Hypothalamus (tissue), 51 donors: ENCODE measurements at places on chromosomes 2 and 18.

DNA sequence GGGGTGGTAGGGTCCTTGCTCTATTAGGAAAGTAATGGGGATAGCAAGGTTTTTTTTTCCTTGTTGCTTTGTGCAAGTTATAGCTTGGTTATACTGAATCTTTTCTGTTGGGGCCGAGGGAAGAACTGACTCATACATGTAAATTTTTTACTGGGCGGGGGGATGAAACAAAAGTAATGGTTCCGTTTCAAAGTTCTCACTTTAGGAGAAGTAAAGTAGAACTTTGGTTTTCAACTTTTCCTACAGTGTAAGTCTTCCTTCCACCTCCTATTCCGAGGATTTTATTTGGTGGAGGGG, 1.1 kb downstream of the AFTPH start:
- DNase-seq: no peak

- DNase-seq: no peak
These were observed 43.1 kb downstream of the INPP4A start for GRCh38 chr2:98487806-98488189.

- DNase-seq: no peak
These were observed 111.5 kb downstream of the MEP1B start for GRCh38 chr18:32301361-32301760.

DNA sequence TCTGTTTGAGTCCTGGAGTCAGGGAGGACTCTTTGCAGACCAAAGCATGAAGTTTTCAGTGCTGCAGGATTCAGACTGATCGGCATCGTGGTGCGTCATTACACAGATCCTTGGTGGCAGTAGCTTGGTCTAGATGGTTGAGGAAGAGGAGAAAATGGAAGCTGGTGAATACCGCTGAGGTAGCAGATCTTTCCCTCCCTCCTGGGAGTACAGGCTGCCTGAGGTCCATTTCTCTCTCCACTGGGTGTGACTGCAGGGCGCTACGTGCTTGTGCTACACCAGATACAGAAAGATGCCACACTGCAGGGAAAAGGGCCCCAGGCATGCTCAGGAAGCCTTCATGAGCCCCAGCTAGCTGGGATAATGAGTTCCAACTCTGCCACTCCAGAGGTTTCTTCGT, 3.3 kb upstream of the CNDP1 start:
- DNase-seq: no peak

GRCh38 chr18:75071484-75071785, 137.5 kb downstream of the PTGR3 start:
- no peak for DNase-seq

DNA sequence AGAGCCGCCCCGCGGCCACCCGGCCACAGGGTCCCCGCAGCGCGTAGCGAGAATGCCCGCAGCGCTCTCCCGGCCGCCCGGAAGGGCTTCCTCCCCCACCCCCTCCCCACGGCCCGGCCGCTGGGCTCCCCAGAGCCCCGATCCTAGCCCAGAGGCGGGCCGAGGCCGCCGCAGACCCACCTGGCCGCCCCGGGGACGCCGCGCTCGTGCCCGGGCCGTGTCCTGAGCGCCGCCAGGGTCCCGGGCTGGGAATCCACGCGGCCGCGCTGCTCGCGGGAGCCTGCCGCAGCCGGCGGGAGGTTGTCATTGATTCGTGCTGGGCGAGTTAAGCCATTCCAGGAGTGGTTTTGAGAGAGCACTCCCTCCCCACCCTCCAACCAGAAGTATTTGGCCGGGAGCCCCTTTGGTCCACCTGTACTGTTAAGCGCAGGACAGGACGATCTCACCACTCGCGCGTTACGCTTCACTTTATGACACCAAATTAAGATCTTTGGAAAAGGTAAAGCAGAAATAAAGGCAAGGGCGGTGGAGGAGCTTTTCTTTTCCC, 206.4 kb upstream of the SMAD2 start:
- no peak for DNase-seq

- no peak for DNase-seq
These were observed 14.8 kb downstream of the KLHL29 start for GRCh38 chr2:23399674-23400261.

DNA sequence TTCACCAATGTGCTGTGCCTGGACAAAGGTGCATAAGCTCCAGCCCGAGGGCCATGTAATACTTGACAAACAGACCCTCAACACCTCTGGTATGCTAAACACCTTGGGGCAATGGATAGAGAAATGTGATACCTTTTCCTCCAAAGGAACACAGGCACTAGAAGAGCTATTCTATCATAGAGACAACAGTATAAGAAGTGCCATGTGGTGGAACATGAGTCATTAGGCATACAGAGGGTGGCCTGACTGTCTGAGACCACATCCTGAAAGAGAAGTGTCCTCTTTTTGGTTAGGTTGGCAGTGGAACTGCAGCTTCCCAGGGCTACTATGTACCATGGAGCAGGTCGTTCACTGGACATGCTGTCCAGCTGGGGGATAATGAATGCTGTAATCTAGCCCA, 153.9 kb downstream of the INSIG2 start:
- DNase-seq: no peak
